MM.1S (cell line): ENCODE measurements at places on chromosomes 2 and 18.

GRCh38 chr2:203861197-203861596, 6.4 kb upstream of the CTLA4 start:
- DNase-seq = peak; percentile 73

DNA sequence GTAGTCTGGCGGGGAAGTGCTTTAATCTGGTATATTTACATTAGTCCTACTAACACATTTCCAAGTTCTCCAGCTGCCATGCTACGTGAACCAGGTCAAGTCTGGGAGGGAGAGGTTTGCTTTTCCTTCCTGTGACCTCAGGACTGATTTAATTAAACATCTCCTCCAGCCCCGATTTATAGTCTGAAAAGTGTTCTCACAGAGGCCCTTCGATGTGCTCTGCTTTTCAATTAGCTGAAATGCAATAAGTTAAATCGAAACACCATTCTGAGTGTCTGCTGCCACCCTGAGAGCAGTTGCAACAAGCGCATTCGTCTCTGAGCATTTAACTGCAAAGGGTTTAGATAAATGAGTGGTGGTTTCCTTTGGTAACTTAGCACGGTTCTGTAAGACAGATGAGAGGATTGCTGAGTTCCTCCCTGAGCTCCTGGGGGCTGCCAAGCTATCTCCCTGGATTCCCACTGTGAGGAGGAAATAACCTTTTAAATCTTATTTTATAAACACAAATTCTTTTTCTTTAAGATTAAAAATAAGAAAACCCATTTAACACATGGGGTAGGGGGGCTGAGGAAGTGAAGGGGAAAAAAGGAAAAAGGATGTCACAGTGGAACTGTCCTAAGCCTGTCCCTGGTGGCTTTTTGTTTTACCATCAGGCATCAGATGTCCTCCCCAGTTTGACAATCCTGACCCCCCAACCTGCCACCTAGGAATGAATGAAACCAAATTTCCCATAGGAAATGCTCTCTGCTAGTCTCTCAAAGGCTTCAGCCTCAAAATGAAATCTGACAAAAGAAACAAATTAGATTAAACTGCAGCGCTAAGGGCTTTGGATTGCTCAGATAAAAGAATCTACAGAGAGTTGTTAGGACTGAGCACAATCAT, 56.5 kb upstream of the CREB1 start:
- DNase-seq = peak; percentile 60

DNA sequence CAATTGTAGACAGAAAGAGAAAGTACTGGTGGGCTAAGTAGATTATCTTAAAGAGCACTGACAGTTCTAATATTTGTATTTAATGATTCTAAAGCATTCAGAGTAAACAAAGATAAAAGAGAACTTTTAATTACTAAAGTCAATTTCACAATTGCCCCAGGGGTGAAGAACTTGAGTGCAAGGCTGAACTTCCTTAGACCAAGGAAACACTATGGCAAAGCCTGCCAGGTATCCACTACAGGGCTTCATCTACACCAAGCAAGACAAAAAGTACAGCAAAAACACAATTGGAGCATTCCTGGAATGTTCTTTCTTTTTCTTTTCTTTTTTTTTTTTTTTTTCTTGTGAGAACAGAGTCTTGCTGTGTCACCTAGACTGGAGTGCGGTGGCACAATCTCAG, 46.9 kb upstream of the NDUFV2 start:
- DNase-seq = no peak

DNA sequence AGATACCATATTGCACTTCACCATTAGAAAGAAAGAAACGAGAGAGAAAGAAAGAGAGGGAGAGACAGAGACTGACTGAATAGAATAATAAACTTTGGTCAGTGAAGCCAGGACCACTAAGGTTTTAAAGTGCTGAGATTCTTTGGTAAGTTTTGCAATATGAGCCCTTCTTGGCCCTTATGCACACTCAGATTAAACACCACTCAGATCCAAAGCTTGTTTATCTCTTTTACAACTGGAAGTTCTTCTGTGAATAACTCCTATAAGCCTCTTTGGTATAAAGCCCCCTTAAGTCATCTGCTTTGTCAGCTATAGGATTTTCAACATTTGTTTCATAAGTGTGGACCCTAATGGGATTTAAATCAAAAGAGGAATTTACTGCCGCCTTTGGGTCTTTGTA, 40.8 kb downstream of the PID1 start:
- DNase-seq = no peak

- no peak for DNase-seq
Measured at GRCh38 chr2:137220438-137220993, 455.2 kb downstream of the THSD7B start.

DNA sequence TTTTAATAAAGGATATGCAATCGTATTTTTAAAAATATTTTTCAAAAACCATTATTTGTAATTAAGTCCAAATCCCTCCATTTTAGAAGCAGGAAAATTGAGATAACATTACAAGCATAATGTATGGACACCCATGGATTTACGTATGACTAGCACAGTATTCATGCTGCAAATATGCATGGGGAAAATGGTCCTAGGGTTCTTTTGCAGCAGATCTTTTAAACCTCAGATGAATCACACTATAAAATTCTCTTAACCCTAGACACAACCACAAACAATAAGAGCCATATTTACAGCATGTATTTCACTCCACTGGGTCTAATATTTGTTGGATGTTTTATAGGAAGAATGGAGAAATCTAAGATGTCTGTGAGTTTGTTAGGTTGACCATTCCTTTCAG, 453.4 kb downstream of the TGIF1 start:
- DNase-seq = no peak

- no peak for DNase-seq
Measured at GRCh38 chr2:11874861-11875260, 128.4 kb downstream of the LPIN1 start.

DNA sequence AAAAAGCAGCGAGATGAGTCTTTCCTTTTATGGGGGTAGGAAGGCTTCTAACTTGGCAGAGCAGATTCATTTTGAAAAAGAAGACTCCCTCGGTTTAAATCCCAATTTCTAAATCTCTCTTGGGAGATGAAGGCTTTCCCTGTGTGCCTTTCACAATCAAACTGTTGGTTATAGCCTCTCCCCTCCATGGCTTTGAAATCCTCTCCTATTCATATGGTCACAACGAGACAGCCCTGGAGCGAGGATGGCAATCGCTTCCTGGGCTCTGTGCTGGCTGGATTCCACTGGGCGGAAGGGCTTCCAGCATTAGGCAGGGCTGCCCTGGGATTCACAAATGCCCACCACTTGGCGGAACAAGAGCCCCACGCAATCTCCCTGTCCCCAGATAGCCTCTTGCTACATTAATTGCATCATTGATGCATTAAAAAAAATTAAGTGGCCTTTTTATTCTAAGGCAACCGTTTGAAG, 1.6 kb downstream of the CAVIN2 start:
- DNase-seq = no peak

DNA sequence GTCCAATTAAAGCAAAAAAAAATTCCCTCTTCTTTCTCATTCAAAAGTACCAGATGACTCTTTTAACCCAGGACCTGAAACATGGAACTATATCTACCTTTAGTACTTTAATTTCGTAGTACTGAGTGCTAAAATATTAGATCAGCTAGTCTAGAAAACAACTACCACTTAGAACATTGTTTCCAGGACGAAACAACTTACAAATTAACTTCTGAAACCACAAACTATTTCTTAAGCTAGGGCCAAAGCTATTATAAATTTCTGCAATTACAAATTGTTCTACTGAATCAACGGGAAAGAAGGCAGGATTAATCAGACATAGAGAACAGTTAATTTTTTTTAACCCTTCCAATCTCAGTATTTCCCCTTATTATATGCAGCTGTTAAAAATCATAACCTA, 39.9 kb downstream of the DARS1 start:
- DNase-seq = no peak

- DNase-seq = no peak
Measured at GRCh38 chr2:204781941-204782340, 236.7 kb downstream of the PARD3B start.

GRCh38 chr2:162768656-162769055, 69.9 kb downstream of the KCNH7 start:
- DNase-seq = no peak

DNA sequence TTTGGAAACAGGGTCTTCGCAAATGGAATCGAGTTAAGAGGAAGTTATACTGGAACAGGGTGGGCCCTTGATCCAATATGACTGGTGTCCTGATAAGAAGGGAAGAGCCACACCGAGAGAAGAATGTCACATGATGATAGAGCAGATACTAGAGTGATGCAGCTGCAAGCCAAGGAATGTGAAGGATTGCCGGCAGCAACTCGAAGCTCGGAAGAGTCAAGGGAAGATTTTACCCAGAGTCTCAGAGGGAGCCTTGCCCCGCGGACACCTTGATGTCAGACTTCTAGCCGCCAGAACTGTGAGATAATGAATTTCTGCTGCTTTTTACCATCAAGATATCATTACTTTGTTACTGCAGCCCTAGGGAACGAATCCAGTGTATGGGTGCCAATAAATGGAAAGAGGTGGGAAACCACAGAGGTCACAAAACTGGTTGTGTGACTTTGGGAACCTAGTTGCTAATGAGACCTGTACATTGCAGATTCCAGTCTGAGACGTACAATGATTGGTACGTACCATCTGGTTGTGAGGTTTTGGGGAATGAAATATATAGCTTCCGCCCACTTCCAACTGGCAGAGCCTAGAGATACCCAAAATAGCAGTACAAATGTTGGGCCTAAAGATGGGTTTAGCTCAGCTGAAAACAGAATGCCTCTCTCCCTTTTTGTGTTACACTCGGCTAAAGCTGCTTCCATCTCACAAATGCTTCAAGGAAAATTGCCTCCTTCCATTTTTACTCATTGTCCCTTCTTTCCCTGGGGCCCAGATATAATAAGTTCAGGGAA, 28.6 kb upstream of the VWA3B start:
- no peak for DNase-seq

DNA sequence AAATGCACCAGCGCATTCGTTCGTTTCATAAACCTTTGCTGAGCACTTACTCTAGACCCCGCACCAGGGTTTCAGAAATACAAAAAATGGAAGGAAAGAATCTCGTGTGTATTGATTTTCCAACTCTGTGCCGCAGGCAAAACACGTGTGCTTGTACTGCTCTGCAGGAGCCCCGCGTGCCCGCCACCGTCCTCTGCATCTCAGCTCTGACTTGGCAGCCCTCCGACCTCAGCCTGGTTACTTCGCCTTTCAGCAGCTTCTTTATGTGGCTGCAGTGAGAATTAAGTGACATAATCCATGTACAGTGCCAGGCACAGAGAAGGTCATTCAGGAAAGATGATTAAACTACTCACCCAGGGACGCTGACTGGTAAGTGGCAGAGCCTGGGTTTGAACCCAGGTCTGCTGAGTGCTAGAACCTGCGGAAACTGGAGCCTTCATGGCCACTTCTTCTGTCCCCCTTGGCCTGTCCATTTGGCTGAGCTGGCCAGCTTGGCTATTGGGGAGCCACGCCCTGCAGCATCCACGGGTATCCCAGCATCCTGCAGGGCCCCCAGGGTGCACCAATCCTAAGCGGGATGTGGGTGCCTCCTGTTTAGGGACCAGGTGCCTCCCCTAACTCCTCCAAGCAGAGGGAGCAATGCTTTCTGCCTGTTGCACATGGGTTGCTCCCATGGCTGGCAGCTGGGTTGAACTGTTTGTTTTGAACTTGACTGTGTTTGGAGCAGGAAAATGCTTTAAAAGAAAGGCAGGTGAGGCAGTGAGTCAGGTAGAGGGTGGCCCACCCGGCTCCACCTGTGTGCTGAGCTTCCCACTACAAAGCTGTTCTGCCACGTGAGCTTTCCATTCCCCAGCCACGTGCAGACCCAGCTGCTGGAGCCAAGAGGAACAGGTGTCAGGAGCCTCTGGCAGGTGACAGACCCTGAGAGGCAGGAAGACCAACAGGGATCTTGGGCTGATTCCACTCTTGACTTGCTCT, 34.3 kb downstream of the INHBB start:
- no peak for DNase-seq
